ENCODE measurements at places on chromosomes 5 and 9.

DNA sequence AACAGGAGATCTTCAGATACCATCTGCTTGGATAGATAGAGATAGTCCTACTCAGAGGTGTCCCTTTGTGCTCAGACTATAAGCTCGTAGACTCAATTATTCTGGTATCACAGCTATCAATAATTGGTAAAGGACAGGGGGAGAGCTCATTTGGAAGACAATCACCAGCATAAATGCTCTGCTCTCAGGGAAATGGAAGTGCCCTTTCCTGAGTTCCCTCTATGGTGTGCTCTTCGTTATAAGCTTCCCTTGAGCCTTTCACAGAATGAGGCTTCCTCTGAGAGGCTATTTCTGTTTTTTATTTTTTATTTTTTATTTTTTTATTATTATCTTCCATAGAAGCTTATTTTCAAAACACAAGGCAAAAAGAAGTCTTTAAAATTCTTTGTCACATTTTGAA lies 1155.7 kb upstream of the DMAC1 start:
- no peak for DNase-seq

GRCh38 chr5:77847814-77848290 lies 71.7 kb upstream of the TBCA start:
- no peak for DNase-seq

DNA sequence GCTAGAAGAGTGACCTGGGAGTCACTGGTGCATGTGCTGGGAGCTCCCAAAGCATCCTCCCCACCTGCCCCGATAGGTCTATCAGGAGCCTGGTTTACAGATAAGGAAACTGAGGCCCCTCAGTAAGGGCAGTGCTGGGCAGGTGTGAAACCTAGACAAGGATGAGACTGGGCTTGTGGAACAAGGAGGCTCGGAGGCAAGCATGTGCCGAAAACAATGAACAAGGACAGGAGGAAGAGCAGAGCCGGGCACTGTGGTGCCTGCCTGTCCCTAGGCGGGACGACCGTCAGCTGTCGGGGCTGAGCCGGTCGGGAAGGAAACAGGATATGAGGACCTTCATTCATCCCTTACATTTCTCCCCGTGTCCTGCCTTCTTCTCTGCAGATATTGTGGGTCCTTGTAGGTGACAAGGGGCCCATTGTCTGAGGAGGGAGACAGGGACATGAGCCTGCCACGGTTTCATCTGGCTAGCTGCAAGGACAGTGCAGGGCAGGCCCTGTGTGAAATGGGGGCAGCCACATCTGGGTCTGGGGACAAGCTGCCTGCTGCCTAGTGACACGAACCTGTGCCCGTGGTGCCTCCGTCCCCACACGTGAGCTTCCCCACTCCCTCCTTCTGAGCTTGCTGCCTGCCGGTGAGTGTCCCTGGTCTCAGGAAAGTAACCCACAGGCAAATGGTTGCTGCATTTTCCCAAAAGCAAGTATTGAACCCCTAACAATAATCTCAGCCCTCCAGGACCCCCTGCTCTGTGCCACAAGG lies 18.6 kb downstream of the FGD3 start:
- DNase-seq = no peak

- no peak for DNase-seq
Observed at GRCh38 chr9:126338945-126339344, 12.3 kb downstream of the MVB12B start.

- DNase-seq = peak; percentile 19
Observed at GRCh38 chr9:36074870-36075532, 38.3 kb downstream of the RECK start.

- no peak for DNase-seq
Observed at GRCh38 chr5:170219615-170220014, 13.2 kb upstream of the C5orf58 start.

- no peak for DNase-seq
Observed at GRCh38 chr9:98929895-98930341, 13.8 kb upstream of the COL15A1 start.

DNA sequence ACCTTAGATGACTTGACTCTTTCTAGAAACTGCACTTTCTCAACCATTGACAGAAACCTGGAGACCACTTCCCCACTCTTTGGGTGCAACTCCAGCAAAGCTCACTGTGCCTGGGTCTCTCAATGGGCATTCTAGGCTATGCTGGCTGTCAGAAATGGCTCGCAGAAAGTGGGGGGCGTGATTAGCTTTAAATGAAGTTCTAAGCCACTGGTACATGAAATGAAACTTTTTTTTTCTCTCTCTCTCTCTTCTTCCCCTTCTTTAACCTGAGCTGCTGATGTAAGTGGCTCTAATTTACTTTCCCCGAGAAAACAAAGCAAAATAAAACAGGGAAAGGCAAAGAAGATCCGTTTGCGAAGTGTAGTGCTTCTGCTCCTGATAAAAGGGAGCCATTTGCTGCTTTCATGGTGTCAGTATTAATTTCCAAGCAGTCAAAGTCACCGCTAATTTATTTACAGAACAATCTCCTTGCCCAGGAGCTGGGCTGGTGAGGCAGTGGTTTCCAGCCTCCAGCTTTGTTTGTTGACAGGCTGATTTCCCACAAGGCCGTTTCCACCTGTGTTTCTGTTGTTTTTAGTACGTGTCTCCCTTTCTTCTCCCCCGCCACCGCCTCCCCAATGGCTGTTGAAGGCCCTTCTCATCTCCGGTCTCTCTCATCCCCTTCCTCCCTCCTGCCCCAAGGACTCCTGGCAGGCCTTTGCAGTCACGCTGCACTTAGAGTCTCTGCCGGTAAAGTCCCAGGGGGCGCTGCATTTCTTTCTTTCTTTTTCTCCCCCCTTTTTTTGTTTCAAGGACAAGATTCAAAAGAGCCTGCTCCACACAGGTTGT lies 422.9 kb downstream of the EBF1 start:
- DNase-seq = no peak

- no peak for DNase-seq
Observed at GRCh38 chr9:111250875-111251842, 78.9 kb downstream of the OR2K2 start.

GRCh38 chr5:44935871-44936270 lies 127.1 kb downstream of the MRPS30 start:
- DNase-seq = no peak

Data from pulmonary artery endothelial cell (primary cell).